ENCODE measurements at places on chromosomes 5 and 9.

GRCh38 chr9:112753725-112754124 is 3.2 kb downstream of the SNX30 start:
- DNase-seq, result no peak

GRCh38 chr5:134462761-134463160 is 51.1 kb upstream of the CDKN2AIPNL start:
- DNase-seq, result no peak

GRCh38 chr5:82358457-82358856 is 80.3 kb upstream of the RPS23 start:
- DNase-seq, result no peak

DNA sequence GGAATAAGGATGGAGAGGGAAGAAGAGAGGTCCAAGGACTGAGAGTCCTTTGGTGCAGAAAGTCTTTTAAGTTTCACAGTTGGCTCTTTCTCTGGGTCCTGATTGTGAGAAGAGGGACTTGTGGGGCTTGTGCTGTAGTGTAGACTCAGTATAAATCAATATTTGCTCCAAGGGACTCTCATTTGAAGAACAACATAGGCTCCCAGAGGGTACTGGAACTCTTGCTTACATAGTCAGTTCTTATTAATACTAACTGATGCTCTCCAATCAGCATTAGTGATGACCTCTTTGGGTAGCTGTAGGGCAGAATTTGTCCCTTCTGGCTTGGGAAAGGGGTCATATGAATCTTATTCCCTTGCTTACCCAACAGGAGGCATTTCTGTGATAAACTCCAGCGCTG is 62.5 kb upstream of the CXCL14 start:
- no peak for DNase-seq

- no peak for DNase-seq
These were observed 342.8 kb upstream of the CCNG1 start for GRCh38 chr5:163094492-163095180.

- no peak for DNase-seq
These were observed 2.2 kb downstream of the RAD23B start for GRCh38 chr9:107285286-107285685.

DNA sequence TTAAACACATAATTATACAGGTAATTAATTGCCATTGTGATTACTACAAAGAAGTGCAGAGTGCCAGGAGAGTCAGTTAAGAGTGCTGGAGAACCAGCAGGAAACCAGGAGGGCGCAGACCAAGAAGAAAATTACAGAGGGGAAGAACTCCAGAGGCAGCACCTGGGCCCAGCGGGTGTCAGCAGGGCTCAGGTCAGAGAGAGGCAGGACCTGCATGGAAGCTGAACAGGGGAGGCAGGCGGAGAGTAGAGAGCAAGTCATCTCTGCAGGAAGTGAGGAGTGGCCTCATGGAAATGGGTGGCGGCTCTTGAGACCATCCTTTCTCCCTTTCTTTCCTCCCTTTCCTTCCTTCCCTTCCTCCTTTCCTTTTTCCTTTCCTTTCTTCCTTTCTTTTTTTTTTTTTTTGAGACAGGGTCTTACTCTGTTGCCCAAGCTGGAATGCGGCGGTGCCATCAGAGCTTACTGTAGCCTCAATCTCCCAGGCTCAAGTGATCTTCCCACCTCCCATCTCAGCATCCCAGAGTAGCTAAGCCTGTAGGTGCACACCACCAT is 4.0 kb upstream of the ZBTB34 start:
- no peak for DNase-seq

GRCh38 chr5:128093368-128093767 is 9.8 kb downstream of the SLC12A2 start:
- no peak for DNase-seq

- no peak for DNase-seq
These were observed 563.5 kb downstream of the CDH18 start for GRCh38 chr5:19424506-19424905.

- no peak for DNase-seq
These were observed 259.2 kb upstream of the NFIL3 start for GRCh38 chr9:91682806-91683205.

GRCh38 chr9:72038890-72039410 is 21.5 kb downstream of the C9orf57 start:
- peak; percentile 45 for DNase-seq

DNA sequence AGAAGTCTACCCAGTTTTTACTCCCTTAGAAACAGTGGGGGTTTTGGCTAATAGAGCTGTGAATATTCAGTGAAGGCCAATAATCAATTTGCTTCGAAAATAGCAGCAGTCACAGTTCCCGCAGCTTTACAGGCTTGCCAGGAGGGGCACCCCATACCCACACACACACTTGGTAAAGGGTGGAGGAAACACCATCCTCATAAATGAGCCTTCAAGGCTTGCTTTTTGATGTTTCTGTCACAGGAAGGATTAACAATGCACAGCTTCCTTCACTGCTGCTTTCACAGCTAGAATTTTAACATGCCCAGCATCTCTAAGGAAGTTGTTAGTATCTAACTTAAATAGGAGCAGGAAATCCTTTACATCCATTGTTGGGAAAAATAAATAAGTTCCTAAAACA is 1247.5 kb upstream of the C9orf72 start:
- DNase-seq, result no peak

GRCh38 chr5:157182143-157182757 is 1.6 kb downstream of the ITK start:
- no peak for DNase-seq
